ENCODE measurements at places on chromosomes 2 and 18.

- DNase-seq = no peak
Observed at GRCh38 chr2:2836343-2837070, 505.4 kb upstream of the MYT1L start.

DNA sequence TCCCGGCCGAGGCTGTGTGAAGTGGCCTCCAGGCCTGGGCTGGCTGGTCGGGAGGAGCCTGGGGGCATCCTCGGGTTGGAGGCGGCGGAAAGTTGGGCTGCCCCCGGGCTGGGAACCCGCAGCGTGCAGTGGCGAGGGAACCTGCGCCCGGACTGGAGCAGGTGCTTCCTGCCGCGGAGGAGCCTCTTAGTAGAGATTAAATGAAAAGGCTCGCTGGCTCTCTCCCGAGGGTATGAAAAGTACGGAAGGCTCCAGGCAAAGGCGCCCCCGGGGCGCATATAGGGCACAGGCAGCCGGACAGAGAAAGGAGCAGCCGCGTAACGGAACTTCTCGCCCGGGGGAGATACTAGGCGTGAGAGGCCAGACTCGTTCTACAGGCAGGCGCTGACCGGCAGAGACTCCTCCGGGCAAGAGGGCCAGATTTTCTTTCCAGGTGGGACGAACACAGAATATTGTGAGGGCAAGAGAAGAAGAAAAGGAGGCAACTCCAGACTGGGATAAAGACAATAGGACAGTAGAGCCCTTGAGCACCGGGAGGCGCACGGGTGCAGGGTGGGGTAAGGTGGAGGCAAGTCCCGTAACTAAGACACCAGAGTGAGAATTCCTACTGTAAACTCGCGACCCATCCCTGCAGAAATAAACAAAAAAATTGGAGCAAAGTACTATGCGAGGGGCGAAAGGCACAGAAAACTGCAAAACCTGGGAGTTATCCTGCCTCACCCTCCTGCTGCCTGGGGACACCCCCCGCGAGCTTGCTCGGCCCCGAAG is 816 bp downstream of the CDH2 start:
- peak; percentile 51 for DNase-seq

GRCh38 chr2:221969087-221969829 is 329.5 kb downstream of the PAX3 start:
- peak; percentile 4 for DNase-seq

- no peak for DNase-seq
Observed at GRCh38 chr2:213119061-213119809, 32.2 kb downstream of the IKZF2 start.

DNA sequence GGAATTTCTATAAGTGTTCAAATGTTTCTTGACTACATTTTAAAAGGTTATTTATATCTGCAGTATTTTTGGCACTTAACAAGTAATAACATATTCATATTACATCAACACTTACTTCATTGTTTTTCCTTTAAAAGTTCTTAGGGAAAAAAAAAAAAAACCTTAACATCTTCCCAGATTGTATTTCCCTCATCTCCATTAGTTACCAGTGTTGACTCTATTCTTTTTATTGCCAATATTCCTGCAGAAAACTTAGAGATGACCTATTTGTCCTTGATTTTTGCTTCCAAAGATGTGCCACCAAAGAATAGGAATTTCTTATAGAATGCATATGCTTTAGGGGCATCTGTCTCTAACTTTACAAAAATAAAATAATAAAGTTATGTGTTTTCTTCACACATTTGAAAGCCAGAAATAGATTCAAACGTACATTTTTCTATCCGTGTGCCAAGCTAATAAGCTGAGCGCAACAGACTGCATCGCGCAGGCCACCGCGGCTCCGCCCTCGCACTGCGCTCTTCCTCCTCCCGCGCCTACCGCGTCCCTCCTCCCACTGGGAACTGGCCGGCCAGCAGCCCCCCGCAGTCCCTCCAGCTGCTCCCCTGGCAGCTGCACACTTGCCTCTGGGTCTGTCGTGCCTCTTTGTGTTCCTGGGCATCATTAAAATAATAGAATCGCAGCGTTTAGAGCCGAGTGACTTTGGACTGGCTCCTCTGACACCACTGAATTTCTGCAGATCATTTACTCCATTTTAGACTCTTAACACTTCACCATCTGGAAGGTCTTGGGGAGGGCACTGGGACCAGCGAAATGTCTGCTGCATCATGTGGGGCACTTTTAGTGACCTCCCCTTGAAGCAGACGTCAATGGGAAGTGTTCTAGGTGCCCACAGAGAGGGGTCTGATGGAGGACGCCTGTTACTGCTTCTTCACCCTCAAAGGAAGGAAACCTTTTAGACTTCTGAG is 21.2 kb upstream of the NAB1 start:
- DNase-seq = peak; percentile 63

DNA sequence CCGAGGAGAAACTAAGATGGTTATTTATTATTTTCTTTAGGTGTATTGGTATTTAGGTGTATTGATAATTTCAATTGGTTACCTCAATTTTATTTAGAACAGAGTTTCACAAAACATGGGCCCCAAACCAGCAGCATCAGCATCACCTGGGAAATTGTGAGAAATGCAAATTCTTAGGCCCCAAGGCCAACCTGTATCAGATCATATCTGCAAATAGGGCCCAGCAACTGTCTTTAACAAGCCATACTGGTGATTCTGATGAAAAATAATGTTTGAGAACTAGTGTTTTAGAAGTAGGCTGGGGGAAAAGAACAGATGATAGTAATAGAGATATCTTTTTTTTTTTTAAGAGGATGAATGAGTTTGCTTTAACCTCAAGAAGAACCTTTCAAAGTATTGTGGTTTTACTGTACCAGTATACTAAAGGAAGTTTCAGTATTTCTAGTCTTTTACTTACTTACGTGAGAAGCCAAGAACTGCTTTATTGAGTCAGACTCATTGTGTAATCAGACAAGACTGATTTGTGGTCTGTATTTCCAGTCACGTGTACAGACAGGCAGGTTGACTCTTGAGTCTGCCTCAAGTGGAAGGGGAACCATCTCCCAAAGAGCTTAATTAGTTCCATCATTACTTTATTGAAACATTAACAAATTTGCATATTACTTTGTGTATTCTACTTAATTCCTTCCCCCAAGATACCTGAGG is 60.4 kb upstream of the GAREM1 start:
- DNase-seq = no peak

GRCh38 chr2:227228061-227228667 is 63.7 kb downstream of the COL4A3 start:
- DNase-seq = peak; percentile 3

Measured in NCI-H1092 (cell line).